ENCODE measurements at places on chromosomes 16 and 17.

DNA sequence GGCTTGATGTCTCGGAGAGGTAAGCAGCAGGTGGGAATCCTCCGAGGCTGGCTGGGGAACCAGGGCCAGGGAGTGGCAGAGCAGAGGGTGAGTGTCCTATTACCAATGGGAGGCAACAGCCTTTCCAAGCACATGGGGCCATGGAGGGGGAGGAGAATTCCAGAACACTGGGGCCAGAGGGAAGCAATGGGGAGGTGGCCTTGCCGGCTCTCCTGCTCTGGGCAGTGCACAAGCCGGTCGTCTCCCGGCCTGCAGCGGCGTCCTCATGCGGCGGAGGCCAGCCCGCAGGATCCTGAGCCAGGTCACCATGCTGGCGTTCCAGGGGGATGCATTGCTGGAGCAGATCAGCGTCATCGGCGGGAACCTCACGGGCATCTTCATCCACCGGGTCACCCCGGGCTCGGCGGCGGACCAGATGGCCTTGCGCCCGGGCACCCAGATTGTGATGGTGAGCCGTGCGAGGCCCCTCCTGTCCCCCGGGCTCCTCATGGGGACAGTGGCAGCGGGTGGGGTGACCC lies 21.9 kb downstream of the SGSH start:
- DNase-seq, result peak; percentile 71

GRCh38 chr17:15744885-15745284 lies 12.8 kb downstream of the TBC1D26 start:
- DNase-seq, result no peak

DNA sequence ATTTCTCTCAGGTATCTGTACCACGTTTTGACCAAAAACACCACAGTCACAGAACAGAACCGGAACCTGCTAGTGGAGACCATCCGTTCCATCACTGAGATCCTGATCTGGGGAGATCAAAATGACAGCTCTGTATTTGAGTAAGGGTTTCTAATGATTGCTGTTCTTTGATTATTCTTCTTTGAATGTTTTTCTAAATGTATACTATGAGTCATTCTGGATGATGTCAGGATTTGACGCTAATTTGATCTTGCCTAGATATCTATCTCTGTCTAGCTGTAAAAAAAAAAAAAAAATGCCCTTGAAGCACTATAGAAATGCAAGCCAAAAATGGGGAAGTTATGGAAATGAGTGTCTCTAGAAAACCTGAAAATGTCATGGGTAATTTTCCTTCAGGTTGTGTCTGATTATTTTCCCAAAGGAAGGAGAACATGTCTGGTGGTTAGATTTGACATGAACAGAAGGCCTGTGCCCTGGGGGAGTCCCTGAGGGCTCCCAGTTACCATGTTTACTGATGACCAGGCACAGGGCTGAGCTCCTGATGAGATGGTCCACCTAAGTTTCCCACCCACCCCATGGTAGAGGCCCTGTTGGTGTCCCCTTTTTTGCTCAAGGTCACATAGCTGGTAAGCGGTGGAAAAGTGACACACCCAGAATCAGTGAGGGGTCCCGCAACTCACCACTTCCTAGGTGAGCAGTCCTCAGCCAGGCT lies 13.6 kb downstream of the CLEC16A start:
- DNase-seq, result no peak

- no peak for DNase-seq
Observed at GRCh38 chr17:81792675-81793615, 11.0 kb upstream of the GCGR start.

GRCh38 chr16:13471036-13471435 lies 448.9 kb upstream of the ERCC4 start:
- peak; percentile 29 for DNase-seq

DNA sequence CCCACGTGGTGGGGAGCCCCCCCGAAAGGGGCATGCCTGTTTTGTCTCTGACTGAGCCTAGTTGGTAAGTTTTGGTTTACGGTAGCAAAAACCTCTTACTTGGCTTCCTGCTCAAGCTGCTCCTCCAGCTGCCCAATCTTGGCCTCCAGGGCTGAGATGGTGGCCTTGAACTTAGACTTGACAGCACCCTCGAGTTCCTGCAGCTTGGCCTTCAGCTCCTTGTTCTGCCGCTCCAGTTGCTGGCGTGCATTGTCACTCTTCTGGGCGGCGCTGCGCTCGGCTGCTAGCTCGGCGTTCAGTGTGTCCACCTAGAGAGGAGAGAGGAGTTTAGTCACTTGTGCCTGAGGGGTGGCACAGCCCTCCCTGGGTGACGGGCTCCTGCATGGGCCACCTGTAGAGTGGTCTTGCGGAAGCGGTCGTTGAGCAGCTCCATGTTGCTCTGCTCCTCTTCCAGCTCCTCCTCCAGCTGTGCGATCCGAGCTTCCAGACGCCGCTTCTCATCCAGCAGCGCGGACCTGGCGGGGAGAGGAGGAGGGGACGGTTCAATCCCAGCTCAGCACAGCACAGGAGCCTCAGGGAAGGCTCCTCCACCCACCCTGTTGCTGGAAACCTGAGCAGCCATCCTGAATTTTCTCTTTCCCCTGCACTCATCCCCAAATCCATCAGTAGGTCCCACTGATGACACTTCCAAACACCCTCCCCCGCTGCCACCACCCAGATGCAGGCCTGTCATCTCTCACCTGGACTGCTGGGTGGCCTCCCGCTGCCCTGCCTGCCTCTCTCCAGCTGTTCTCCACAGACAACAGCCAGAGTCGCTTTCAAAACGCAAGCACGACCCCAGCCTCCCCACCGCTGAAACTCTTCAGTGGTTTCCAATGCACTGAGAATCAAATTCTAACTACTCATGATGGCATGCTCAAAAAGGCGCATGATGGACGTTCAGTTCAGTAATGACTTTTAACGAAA lies 44.6 kb downstream of the NDEL1 start:
- no peak for DNase-seq

- DNase-seq, result peak; percentile 60
Observed at GRCh38 chr17:47275245-47275984, 21.8 kb downstream of the ITGB3 start.

GRCh38 chr17:36972186-36972700 lies 23.5 kb downstream of the AATF start:
- DNase-seq, result no peak

GRCh38 chr16:10154389-10154788 lies 27.8 kb downstream of the GRIN2A start:
- no peak for DNase-seq

DNA sequence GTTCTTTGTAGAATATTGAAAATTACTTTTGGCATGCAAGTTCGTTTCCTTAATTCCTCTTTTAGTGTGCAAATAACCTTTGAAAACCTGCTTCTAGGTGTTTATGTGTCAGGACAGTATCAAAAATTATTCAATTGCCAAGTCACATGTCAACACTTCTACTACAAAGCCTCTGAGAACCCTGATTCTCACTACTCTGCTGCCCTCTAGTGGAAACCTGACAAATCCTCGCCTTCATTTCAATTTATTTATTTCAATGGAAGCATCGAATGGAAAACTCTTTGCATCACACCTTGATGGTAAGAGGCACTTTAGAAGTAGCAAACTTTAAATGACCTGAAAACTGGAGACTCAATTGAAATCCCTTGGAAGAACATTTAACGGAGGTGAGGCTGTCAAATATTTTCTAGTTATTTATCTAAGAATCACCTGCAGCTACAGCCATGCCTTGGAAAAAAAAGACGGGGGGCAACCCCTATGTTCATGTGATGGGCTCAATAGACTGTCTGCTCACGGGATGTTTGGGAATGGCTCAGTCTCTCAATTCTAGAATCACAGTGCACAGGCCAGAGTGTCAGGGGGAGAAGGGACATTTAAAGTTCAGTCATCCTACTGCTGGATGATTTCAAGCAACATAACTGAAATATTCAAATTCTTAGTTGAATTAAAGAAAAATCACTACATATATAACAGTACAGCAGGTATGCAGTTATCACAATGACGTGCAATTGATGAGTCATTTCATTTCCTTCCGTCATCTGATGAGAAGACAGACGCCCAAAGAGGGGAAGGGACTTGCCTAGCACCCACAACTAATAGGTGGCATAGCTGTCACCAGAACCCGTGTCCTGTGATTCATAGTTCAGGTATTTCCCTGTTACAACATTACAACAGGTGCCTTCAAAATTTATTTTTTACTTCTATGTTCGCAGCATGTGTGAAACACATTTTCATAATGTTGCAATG lies 563.9 kb downstream of the TOX3 start:
- DNase-seq, result peak; percentile 85

GRCh38 chr17:3962217-3962964 lies 1.8 kb downstream of the ATP2A3 start:
- no peak for DNase-seq

- DNase-seq, result no peak
Observed at GRCh38 chr16:11800382-11800718, 3.3 kb upstream of the ZC3H7A start.

DNA sequence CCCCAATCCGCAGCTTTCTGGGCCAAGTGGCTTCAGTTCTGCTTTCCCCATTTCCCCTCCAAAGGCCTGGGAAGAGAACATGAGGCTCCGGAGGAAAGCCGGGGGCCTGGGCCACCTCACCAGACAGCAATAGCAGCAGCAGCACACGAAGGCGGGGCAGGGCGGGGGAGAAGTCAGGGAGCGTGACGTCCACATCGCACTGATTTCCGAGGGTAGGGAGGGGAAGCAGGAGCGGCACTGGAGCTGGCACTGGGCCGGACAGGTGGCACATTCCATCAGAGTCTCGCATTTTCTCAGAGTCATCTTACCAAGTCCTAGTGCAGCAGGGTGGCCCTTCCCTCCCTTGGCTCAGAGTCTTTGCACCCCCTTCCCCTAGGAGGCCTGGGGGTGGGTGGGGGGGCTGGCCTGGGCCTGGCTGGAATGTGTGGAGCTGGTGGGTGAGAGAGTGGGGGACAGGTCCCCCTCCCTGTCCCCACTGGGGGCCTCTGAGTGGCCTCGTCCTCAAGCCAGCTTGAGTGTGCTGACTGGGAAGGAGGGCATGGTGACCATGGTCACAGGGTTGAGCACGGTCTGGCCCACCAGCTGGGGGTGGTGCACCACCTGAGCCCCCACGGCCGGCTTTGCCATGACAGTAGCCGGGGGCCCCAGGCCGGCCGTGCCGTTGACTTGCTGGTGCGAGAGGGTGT lies 14.3 kb downstream of the MNT start:
- peak; percentile 87 for DNase-seq

Data from renal pelvis (tissue), 12 donors.